ENCODE measurements at places on chromosomes 3 and 15.

DNA sequence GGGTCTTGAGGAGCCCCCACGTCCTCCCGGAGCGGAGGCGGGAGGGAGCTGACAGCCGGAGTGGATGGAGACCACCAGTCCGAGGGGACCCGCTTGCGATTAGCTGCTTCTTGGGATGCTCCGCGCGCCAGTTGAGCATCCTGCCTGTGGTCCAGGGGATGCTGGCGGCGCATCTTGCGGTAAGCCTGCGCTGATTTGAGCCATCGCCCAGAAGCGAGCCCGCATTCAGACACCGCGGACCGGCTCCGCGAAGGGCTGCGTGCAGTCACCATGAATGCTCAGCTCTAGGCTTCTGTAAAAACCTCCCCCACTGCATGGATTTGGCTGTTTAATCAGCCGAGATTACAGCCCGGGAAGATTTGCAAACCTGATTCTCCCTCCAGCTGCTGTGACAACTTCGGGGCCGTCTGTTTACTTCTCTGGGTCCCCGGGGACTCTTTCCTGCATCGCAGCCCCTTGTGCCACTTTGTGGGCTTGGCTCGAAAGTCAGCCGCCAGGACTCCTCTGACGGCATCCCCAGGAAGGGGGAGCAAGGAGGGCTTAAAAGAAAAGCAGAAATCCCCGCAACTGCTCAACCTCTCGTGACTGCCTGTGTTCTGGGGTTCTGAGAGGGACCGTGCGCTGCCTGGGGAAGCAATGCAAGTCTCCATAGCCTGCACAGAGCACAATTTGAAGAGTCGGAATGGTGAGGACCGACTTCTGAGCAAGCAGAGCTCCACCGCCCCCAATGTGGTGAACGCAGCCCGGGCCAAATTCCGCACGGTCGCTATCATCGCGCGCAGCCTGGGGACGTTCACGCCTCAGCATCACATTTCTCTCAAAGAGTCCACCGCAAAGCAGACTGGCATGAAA is 171.1 kb downstream of the KCNAB1 start:
- DNase-seq = peak; percentile 57

GRCh38 chr3:51815614-51816013 is 36.6 kb upstream of the IQCF6 start:
- DNase-seq = no peak

GRCh38 chr3:103082501-103082900 is 647.7 kb downstream of the ZPLD1 start:
- DNase-seq = no peak

- DNase-seq = peak; percentile 62
Observed at GRCh38 chr15:96087180-96087884, 243.2 kb upstream of the NR2F2 start.

DNA sequence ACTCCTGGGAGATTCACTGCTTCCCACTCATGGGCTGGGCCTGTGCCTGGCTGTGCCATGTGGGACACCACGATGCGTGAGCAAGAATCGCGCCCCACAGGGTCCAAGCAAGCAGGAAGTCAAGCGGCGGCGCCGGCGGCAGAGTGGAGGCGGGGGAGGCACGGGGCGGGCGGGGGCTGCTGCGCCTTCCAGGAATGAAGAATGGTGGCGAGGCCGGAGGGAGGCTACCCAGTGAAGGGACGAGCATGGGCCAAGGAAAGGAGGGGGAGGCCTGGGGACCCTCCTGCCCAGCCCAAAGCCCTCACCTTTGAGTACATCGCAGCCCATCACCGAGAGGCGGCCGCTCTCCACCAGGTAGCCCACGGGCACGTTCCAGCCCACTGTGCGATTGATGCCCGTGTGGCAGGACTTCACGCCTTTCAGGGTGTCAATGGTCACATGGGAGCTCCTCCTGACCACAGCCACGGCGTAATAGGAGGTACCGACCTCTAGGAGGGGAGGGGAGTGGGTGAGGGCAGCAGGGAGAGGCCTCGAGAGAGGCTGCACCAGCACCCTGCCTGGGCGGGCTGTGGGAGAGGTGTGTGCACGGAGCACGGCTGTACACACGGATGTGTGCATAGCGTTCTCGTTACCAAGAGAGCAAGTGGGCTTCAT is 5.5 kb downstream of the MELTF start:
- peak; percentile 11 for DNase-seq

DNA sequence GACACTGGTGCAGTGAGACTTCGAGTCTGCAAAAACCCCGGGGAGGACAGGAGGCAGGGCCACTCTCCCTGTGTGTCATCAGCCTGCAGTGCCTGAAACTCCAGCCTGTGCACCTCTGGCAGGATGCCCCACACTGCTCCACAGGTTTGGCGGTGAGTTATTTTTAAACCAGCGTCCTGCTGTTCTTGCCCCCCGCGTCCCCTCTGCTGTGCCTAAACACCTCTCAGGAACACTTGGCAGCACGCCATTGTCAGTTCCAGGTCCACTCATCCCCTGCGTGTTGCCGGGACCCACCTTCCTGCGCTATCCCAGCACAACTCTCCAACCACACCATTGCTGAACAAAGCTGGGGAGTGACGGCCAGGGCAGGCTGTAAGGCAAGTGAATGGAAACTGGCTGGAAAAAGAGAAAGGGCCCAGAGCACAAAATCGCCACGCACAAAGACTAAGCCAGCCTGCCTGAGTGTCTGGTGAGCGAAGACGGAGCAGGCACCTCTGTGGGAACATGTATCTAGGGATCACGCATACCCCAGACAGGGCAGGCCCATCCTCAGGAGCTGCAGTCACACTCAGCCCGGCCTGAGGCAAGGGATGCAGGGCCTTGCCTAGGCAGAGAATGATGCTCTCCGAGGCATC is 3.1 kb upstream of the PLA2G4F start:
- no peak for DNase-seq

DNA sequence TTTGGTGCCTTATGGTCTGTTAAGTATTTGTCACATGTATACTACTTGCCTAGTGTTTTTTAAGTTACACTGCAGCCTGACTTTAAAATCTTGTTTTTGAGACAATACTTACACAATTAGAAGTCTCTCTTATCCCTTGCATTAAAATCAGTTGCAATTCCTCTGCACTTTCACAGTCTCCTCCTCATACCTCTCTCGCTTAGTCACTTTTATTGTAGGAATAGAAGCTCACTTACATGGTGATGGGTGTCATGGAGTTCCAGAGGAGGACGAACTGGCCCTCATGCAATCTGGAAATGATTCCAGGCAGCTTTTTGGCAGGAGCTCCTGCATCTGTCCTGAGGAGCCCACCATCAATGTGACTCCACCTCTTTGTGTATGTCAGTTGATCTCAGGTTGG is 238.4 kb upstream of the TBC1D5 start:
- DNase-seq = no peak

DNA sequence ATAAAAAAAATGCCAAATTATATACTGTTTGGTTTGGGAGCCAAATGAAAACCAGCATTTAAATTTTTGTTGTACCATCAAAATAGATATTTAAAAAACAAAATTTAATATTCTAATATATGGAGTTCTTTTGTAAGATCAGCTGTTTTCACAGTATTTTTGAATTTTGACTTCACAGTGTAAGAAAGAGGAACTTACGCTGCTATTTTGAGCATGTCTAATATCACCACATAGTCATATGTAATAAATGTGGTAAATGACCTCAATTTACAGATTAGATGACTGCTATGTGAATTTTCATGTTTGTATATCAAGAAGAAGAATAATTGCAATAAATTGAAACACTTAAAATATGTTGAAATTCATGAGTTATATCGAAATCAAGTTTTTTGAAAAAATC is 189.6 kb downstream of the ARRDC4 start:
- no peak for DNase-seq

DNA sequence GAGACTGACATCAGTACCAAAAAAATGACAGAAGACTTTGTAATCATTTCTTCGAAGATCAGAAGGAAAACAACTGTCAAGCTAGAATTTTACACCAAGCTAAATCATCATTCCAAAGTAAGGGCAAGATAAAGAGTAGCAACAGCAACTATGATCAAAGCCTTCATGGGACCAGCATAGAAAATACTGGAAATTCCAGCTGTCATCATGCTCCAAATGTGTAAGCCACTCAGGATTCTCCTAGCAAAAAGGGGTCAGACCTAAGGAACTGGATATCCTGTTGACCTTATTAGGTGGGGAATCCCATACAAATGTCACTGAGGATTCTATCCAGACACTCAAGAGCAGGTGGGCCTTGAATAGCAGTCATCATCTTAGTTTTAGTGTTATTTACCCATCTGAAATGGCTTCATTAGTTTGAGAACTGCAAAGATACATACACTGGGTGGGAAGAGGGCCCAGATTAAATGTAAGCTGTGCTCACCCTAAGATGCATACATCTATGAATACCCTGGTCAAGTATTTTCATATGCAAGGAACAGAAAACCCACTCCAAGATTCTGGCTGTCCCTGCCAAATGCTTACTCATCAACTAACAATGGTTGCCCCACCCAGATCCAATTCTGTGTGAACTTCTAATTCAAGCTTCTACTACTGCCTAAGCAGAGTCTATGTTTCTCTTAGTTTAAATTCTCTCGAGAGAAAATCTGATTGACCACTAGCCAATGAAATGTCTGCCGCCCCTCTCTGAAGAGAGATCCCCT is 33.5 kb downstream of the CLDN18 start:
- no peak for DNase-seq

DNA sequence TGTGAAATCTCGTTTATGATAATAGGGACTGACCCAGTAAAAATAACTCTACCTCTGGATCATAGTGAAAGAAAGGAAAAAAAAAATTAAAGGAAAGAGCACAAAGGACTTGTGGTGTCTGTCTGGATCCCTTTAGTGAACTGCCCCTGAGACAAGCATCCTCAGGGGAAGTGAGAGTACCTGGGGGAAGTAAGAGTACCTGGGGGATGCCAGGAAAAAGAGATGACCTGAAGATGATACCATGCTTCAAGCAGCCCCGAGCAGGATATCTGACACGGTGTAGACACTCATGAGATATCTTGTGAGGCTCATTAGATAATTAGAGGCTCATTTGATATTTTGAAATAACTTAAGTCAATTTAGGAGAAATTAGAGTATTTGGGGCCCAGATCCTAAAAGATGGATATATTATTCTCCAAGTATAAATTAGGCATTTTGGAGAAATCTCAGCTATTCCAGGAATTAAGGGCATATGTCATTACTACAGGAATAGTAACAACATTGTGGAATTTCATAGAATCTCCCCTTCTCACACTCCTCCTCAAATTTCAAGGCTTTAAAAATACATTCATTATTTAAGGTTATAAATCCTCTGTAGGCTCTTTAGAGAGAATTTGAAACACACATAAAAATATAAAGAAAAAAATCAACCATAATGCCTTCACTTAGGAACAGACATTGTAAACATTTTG is 36.3 kb upstream of the PSMD6 start:
- no peak for DNase-seq

DNA sequence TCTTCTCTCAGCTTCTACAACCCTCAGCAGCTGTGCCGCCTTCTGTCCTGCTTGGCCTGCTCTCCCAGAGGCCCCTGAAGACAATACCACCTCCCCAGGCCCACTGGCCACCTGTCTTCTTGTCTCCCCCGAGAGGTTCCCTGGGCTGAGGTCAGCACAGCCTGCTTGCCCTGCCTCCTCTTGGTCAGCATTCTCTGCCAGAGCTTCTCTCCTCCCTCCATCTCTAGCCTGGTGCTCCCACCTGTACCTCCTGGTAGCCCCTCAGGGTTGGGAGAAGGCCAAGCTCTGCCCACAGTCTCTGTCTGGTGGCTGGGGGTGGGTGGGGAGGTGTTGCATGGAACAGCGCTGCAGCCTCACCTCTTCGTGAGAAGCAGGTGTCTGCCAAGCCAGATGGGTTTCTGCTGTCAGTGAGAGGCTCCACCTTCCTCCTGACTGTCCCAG is 5.6 kb upstream of the ISLR start:
- no peak for DNase-seq

- DNase-seq = no peak
Observed at GRCh38 chr15:36361351-36361870, 218.0 kb upstream of the CDIN1 start.

- no peak for DNase-seq
Observed at GRCh38 chr3:71210257-71211007, 373.1 kb downstream of the FOXP1 start.

DNA sequence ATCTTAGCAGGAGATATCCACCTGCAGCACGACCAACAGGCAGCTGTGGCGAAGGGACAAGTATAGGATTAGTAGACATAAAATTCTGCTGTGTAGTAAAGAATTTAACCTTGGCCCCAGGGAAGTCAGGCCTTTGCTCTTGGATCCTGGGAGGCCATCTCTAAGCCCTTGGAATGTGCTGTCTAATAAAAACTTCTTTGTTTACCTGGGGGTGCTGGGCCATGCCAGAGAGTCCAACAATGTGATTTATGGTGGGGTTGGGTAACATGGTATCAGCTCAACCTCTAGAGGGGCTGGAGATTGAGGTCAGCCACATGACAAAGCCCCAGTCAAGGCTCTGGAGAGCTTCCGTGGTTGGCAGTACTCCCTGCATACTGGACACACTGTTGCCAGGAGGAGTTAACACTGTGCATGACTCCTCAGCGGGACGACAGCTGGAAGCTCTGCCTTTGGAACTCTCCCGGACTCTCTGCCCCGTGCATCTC is 52.4 kb downstream of the HEG1 start:
- no peak for DNase-seq

GRCh38 chr15:26234976-26235767 is 372.0 kb upstream of the ATP10A start:
- DNase-seq = peak; percentile 63

- DNase-seq = peak; percentile 82
Observed at GRCh38 chr3:196837819-196838420, 29.8 kb upstream of the SENP5 start.

- no peak for DNase-seq
Observed at GRCh38 chr15:58525991-58526421, 94.2 kb downstream of the LIPC start.

DNA sequence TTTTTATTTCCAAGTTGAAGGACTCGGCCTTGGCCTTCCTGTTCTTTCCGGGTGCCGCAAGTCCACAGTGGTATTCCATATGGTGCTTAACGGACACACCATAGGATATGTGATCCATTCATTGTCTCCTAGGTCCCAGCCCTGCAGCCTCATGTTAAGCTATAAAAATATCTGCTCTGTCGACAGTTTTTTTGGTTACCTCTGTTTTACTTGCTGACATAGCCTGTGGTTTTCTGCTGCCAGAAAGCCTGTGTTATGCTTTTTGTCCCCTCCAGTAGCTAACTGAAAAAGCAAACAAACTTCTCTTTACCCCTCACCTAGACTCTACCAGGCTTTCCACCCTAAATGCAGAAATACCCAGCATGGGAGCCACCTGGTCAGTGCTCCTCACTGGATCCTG is 5.3 kb downstream of the INAFM2 start:
- DNase-seq = no peak

- DNase-seq = no peak
Observed at GRCh38 chr3:97497138-97497537, 267.4 kb upstream of the ARL6 start.

GRCh38 chr15:27989427-27989826 is 109.7 kb downstream of the OCA2 start:
- peak; percentile 41 for DNase-seq

GRCh38 chr3:115513416-115513800 is 109.9 kb upstream of the GAP43 start:
- DNase-seq = no peak

GRCh38 chr3:32958509-32958908 is 7.1 kb downstream of the CCR4 start:
- no peak for DNase-seq

Measured in iPS-NIHi11 (cell line).